ENCODE measurements at places on chromosomes 2 and 18.

DNA sequence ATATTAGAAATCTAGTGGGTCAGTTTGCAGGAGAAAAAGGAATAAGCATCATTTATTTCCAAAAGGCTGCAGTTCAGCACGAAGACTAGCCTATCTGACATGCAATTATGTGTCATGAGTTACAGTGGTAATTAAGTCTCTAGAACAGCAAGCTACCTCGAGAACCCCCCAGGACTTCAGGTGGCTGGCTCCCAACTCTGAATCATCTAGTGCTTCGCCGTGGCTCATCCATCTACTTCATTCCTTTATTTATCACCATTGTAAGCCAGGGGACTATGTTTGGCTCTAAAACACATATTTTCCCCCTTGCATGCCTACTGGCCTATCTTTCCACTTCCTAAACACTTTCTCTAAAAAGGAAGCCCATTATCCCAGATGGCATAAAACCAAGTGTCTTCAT, 121.6 kb downstream of the TXNL1 start:
- DNase-seq, result peak; percentile 85

GRCh38 chr2:175080479-175080878, 75.3 kb upstream of the CHN1 start:
- DNase-seq, result no peak

- no peak for DNase-seq
These were observed 90.4 kb downstream of the TPO start for GRCh38 chr2:1503471-1504310.

- DNase-seq, result no peak
These were observed 48.0 kb downstream of the ABI2 start for GRCh38 chr2:203376173-203376572.

- DNase-seq, result peak; percentile 48
These were observed 1.5 kb upstream of the VSNL1 start for GRCh38 chr2:17538844-17539554.

GRCh38 chr2:12044857-12045256, 298.4 kb downstream of the LPIN1 start:
- no peak for DNase-seq

DNA sequence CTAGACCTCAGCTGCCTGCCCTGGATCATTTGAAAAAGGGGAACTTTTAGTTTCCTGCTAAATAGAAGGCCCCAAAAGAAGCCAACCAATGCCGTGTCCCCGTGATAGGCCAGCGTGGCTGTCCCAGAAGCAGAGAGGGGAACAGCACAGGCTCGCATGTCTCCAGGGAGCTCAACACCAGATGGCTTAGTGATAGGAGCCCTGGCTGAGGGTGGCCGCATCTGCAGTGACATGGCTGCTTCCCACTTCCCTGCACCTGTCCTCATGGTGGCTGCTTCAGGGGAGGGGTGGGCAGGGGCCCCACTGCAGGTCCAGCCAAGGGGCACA, 79.6 kb downstream of the MBP start:
- DNase-seq, result no peak

- no peak for DNase-seq
These were observed 49.2 kb upstream of the ASPRV1 start for GRCh38 chr2:70010576-70011111.

GRCh38 chr2:197786010-197786877, 1.1 kb upstream of the BOLL start:
- DNase-seq, result no peak

GRCh38 chr2:169139993-169140767, 70.8 kb downstream of the DHRS9 start:
- DNase-seq, result no peak

DNA sequence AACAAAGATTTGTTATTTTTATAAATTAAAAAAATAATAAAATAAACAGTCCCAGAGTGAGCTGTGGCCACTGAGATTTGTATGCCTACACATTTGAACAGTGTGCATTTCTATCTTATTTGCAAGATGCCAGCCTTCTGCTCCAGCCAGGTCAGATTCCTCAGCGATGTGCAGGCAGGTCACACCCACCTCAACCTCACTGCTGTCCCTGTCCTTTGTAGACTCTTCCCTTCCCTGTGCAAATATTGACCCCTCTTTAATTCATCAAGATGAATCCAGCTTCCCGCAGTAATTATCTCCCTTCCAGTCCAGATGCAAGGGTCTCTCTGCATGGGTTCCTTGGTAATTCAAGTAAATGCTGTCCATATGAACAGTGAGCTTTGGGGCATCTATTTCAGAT, 256.2 kb downstream of the PIEZO2 start:
- DNase-seq, result no peak

DNA sequence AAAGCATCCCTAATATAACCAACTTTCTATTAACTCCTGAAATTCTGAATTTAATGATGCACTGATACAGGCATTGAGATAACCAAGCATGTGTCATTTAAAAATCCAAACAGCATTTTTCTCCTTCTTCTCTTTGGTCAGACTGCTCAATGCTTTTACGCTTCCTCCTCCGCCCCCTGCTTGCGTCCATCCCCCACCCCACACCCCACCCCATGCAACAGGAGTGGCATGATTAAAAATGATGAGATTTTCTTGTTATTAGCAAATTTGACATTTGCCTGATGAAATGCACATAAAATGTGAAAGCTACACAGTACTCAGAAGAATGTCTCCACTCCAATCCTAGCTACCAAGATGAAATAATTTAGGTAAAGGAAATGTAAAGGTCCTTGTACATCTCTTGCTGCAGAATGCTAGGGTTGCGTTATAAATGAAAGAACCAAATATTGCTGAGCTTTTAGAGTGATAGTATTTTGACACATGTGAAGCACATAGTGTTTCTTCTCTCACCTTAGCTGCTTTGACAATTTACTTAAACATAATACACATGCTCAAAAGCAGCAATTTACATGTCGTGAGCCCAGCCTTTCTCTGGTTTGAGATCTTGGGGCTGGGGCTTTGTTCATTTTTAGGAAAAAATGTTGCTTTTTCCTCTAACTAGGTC, 263.8 kb downstream of the MEIS1 start:
- DNase-seq, result no peak

DNA sequence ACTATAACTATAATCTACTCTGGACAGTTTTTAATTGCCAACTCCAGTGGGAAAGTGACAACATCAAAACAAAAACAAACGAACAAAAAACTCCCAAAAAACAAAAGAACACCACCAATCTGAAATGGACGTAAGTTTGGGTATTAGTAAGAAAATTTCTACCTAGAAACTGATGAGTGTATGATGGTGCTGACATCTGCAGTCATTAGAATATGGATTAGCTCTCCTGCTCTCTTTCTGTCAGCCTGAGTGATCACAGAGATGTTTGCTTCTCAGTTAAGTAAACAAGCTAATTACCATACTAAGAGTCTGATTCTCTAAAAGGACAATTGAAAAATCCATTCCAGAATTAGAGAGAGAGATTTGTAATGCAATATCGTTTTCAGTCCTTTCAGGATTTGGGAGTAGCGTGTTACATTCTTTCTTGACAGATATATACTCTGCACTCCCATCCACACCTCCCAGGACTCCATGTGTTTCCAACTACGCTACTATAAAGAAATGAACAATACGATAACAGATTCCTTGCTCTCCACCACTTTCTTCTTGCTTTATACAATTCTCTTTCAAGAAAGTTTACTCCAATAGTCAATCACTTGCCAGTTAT, 1347.4 kb upstream of the PIK3C3 start:
- DNase-seq, result no peak

DNA sequence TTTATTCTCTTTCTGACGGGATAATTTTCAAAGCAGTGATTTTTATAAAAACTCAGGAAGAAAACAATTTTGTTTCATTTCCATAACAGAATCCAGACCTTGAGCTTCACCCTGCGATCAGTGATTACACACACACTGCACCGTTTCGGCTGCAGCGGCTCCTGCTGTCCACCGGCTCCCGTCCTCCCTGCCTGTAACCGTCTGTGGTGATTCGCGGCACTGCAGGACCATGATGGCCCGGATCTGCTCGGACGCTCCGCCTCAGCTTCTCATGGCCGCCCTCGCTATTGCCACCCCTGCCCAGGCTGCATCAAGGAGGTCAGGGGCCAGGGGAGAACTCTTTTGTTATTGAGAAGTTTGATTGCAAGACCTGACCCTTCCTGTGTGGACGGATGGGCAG, 246.1 kb downstream of the TWIST2 start:
- DNase-seq, result no peak

DNA sequence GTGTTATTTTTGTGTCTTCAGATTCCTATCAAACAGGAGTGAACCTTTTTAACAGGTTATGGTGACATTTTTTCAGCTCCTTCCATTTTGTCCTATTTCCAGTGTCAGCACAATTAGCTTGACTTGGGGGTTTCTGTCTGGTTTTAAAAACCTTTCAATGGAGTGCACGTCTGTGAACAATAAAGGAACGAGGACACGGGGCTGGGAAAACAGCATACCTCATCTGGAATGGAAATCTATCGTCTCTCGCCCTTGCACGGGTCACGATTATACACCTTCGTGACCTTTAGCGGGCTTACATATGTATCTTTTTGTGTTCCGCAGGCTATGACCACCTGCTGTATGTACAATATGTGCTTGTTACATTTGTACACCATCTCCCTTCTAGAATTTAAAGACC, 2.3 kb upstream of the ZNF532 start:
- no peak for DNase-seq

- no peak for DNase-seq
These were observed 6.5 kb downstream of the PLEK start for GRCh38 chr2:68371581-68371980.

DNA sequence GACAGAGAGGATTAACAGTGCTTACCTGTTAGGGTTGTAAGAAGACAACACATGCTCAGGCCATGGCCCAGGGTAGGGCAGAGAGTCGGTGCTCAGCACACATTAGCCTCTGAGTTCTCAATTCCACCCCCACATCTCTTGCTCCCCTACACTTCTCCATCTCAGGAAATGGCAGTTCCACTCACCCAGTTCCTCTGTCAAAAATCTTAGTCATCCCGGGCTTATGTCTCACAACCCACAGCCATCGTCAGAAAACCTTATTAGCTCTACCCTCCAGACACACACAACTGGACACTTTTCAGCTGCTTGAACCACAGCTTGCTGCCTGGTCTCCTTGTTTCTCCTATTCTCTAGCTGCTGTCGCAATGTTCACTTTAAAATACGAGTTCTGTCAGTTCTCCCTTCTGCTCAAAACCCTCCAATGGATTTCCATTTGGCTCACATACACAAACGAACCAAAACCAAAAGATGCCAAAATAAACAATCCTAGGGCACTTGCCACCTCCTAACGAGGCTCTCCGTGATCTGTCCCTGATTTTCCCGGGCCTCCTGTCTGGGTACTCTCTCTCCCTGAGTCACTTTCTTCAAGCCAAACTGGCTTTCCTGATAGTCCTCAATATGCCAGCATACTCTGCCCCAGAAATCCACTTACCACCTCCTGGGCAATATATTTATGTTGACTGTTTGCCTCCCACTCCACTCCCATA, 89.7 kb downstream of the KCTD1 start:
- no peak for DNase-seq

DNA sequence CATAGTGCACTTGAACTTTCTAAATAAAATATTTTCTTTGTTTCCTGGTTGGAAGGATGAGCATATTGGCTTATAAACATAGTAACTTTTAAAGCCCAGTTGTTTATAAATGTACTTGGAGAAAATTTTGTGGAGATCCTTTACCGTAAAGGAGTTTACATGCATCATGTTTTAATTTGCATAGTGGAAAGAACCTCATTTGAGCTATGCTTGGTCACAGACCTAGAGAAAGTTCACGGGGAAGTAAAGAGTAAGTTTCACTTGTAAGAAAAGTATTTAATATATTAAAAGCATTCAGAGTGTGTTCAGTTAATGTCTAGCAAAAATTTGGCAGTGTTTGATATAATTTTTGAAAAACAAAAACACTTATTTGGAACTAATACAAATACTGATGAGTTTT, 45.3 kb downstream of the PIKFYVE start:
- no peak for DNase-seq

GRCh38 chr2:109623923-109624322, 9.8 kb downstream of the SOWAHC start:
- DNase-seq, result no peak

DNA sequence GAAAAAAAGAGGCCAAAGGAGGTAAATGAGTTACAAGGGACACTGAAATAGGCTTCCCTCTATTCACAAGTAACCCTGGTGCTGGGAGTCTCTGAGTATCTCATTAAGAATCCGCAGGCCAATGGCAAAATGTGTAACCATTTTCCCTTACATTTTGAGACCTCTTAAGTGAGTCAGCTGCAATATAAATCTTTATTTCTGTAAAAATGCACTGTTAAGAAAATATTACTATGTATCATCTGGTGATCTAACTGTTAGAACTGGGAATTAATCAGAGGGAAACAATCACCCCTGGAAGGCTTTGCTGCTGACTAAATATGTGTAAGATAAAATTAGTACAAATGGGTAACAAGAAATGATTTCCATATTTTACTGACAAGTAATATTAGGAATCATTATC, 483.1 kb upstream of the CHST9 start:
- DNase-seq, result no peak

DNA sequence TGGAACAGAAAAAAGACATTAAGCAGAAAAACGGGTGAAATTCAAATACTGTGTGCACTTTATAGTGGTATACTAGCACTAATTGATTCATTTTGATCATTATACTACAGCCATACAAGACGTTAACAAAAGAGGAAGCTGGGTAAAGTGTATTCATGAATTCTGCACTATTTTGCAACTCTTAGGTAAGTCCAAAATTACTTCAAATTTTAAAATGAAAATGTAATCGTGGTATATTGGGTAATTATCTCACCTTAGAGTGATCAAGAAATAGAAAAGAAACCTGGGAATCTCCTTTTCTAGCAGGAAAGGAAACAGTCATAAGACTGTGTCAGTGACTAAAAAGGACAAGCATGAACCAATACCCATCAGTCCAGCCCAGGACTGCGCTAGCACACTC, 5.4 kb downstream of the TGFBRAP1 start:
- DNase-seq, result no peak

DNA sequence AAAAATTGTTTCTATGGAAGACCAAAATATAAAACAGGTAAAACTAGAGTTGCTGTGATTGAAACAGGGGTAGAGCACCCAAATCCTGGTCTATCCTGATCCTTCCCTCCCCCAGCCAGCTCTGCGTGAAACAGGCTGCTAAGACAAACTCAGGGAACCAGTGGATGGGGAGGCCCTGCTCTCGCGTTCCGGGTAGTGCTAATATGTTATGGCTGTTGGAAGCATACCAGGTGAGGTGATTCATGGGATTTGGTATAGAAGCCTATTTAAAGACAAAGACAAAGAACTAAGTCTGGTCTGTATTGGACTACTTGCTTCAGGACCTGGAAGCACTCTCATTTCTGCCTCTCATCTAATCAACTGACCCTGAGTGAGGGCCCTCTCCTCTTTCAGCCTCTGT, 63.0 kb upstream of the CCBE1 start:
- no peak for DNase-seq
